ENCODE measurements at places on chromosomes 16 and 17.

DNA sequence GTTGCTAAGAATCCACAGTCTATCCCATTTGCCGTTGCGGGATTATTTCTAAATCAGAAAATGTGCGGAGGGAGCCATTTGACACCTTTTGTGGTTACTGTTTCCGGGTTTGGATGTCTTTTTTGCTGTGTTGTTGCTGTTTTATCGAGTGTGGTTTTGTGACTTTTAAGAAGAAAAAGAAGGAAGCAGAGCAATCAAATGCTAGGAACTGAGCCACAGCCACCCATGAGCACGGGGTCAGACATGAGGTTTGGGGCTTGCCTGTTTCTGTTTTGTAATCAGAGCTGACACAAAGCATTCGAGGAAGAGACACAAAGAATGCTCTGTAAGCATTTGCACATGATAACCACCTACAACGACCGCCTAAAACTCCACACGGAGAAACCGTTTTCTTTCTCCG, 53.1 kb upstream of the CHMP6 start:
- DNase-seq = peak; percentile 51

DNA sequence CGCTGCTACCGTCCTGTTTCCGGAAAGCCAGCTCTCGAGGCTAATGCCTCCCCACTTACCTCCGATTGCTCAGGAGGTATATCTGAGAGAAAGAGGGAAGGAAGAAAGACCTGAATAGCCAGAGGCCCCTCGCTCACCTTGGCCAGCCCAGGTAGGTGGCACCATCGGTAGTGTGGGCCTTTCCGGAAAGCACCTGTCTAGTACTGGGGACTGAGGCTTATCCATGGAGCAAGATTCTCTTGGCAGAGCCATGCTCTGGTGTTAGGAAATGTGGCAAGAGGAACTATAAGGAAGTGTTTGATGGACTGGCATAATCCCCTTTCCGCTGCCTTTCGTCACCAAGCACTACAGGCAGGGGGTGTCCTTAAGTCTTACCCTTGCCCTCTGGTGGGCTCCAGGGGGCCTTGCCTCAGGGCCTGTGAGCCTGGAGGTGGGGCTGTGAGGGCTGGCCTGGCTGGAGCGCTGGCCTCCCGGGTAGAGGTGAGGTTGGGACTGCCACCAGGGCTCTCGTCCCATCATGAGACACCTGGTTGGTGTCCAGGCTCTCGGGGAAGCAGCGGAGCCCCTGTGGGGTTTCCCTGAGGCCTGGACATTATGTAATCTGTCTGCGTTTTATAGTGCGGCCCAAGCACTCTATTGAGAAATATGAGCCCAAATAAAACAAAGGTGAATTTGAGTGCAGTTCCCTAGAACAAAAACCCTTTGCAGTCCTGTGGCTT, 2.9 kb downstream of the CMIP start:
- no peak for DNase-seq

GRCh38 chr16:87464691-87465300, 28.0 kb downstream of the ZCCHC14 start:
- DNase-seq = peak; percentile 90

GRCh38 chr16:83692224-83692623, 115.6 kb upstream of the HSBP1 start:
- DNase-seq = peak; percentile 32

- DNase-seq = no peak
Observed at GRCh38 chr16:66687906-66688625, 8.5 kb downstream of the CMTM4 start.
